ENCODE measurements at places on chromosomes 7 and 10.

GRCh38 chr10:61950449-61951143, 49.1 kb downstream of the ARID5B start:
- no peak for DNase-seq

GRCh38 chr10:45673074-45673648, 589 bp upstream of the ZFAND4 start:
- no peak for DNase-seq

DNA sequence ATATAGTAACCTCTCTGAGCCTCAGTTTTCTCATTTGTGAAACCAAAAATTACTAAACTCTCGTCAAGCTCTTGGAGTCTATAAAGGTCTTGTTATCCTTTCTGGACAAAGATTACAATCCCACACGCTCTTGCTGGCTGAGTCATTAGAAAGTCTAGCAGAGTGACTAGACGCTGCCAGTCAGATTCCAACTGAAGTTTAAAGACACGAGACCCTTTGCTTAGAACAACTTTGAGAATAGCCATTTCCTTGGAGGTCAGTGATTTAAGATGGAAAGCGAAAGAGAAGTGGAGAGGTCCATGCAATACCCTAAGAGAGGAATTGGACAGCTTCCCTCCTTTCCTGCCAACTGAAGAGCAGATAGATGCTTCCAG, 119.5 kb downstream of the APBB1IP start:
- no peak for DNase-seq

DNA sequence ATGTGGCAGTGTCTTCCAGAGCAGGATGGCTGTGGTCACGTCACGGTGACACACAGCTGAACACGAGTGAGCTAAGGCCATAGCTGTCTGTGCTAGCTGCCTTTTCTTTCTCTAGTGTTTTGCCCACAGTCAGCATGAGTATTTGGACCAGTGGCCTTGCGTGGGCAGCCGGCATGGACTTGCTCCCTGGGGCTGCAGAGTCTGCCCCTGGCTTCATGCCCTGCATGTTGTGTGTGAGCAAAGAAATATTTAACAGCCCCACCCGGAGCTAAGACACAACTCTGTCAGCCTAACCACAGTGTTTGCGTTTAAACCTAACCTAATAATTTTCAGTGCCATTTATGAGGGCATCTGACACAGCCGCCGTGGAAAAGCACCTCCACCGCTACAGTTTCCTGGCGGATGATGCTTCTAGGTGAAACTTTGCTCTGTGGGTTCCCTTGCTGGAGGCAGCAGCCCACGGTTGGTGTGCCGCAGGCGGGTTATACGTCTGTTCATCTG, 14.6 kb downstream of the CHST12 start:
- DNase-seq: peak; percentile 37

DNA sequence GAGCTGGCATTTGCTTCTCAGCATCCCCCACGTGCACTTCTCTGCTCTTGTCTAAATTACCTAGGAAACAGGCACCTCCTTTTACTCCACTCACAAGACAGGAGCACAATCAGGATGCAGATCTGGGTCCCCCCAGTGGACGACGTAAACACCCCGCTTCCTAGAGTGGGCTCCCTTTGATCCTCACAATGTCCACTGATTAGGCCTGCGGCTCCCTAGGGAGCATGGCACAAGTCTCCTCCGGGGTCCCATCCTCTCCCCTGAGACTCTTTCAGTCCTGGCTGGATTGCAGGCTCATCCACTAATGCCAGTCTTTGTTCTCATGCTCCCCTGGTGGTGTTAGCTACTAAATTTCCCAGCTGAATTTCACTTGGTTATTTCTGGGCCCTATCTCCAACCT, 98.3 kb downstream of the GLI3 start:
- no peak for DNase-seq
